Fibroblast of skin of scalp (primary cell): ENCODE measurements at places on chromosomes 12 and 14.

DNA sequence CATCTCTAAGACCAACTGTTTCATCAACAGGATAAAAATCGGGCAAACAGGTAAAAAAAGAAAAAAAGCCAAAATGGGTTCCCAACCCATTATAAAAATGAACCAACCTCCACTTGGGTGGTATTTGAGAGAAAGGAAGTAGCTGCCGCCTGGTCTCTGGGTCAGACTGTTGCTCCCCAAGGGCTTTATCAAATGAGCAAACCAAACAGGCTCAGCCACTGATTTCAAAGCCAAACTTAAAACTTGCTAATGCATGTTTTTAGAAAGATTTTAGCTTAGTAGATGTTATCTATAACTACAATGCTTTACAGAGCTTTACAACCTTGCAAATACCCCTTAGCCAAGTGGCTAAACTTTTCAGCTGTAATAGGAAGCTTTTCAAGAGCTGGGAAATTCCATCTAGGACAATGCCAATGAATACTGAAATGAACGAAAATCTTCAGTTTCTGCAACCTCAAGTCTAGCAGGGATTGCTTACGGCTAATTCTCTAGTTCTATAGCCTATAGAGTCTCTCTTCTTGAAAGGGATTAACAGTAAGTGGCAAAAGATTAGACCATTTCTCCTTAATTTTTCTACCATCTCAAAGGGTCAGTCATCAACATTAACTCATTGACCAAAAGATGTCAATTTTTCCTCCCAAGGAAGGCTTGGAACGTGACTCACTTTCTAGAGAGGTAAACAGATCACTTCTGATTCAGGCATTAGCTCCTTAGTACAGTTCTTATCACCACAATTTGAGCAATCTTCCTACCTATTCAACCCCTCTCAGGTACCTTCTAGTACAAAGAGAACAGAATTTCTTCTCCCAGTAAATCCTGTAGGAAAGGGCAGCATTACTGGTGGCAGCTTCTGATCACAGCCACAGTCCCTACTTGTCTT, 4.2 kb downstream of the PPM1H start:
- DNase-seq: no peak

- peak; percentile 66 for DNase-seq
These were observed 98.1 kb downstream of the DDHD1 start for GRCh38 chr14:53055003-53055402.

DNA sequence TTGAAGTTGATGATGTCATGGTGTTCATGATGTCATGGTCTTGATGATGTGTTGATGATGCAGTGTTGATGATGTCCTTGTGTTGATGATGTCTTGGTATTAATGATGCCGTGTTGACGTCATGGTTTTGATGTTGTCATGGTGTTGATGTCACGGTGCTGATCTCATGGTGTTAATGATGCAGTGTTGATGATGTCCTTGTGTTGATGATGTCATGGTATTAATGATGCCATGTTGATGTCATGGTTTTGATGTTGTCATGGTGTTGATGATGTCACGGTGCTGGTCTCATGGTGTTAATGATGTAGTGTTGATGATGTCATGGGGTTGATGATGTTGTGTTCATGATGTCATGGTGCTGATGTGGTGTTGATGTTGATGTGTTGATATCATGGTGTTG, 48.0 kb upstream of the RIMBP2 start:
- DNase-seq: peak; percentile 17

GRCh38 chr12:63897931-63898330, 53.4 kb downstream of the SRGAP1 start:
- DNase-seq: peak; percentile 64

- no peak for DNase-seq
These were observed 710.1 kb upstream of the STXBP6 start for GRCh38 chr14:25759920-25760655.

DNA sequence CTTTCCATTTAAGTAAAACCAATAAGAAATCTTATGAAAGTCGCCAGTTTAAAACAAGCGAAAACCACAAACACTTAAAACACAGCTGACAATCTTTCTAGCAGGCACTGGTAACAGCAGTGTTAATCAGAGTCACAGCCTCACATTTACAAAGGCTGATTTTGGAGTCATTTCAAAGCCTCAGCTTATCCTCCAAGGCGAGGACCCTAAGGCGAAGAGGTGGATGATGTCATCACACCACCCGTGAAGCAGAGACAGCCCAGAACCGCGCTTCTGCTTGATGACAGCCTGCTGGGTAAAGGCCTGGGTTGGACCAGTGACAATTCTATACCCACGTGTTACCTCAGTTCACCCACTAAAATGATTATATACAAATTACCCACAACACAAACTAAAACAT, 10.1 kb downstream of the GOLGA3 start:
- DNase-seq: no peak

DNA sequence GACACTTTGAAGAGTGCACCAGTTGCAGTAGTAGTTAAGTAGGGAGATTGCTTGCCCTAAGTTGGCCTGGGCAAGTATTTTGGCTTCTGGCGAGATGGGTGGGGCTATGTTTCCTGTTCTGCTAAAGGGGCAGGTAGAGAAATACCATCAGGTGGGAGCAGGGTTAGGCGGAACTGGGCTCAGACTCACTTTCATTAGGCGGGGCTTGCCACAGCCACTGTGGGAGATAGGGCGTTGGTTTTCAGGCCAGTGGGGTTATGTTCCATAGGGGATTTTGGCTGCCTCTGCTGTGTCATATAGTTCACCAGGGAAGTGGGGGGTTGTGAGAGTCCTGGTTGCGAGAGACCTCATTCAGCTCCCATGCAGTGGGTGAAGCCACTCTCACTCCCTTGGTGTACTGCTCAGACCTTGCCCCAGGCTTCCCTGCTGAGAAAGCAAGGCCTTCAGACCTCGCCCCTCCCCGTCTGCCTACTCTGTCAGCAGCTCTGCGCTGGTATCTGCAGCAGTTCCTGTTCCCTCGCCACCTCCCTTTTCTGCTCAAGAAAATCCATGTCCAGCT, 43.3 kb downstream of the AEBP2 start:
- no peak for DNase-seq

- DNase-seq: peak; percentile 22
These were observed 296.3 kb downstream of the CCDC91 start for GRCh38 chr12:28486521-28486920.

DNA sequence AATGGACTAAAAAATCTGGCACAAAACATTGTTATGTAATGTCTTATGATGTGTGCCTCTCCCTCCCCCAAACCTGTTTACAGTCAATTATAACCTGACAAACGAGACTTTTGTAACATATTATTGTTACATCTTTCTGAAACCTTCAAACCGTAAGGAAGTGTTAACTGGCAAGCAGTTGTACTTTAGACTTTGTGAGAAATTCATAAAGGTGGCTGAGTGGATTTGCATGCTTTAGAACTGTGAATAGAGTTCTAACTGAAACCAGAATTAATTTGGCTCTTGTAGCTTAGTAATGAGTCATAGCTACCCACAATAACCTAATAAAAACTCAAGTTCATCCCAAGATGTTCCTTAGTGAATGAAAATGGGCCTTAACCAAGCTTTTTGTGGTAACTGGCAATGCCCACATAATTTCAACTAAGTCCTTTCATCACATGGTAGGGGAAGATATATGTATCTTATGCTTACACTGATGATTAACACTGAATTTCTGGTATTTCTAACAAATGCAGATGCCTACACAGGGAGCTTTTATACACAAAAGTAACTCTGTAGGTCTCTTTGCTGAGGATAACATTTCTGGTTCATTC, 29.7 kb downstream of the RAD9B start:
- peak; percentile 60 for DNase-seq

- no peak for DNase-seq
These were observed 63.1 kb downstream of the LRRC9 start for GRCh38 chr14:59983048-59983447.

GRCh38 chr12:12636641-12637040, 25.0 kb downstream of the CREBL2 start:
- no peak for DNase-seq

- no peak for DNase-seq
These were observed 20.5 kb downstream of the UBC start for GRCh38 chr12:124893792-124894516.

DNA sequence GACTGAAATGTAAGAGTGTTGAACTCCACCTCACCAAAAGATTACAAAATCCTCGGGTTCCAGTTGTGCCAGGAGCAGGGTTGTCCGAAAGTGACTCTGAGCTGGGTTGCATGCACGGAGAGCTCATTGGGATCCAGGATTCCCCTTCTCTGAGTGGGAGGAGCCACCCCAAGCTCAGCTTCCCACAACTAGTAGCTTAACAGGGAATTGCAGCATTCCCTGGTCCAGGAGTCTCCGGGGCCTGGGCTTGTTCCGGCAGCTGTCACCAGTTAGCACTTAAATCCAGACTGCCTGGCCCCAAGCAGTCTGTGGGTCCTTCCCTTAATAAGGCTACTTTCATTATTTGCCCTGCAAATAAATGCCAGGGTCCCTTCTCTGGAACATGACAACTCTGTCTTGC, 50.1 kb downstream of the CD9 start:
- DNase-seq: peak; percentile 21

DNA sequence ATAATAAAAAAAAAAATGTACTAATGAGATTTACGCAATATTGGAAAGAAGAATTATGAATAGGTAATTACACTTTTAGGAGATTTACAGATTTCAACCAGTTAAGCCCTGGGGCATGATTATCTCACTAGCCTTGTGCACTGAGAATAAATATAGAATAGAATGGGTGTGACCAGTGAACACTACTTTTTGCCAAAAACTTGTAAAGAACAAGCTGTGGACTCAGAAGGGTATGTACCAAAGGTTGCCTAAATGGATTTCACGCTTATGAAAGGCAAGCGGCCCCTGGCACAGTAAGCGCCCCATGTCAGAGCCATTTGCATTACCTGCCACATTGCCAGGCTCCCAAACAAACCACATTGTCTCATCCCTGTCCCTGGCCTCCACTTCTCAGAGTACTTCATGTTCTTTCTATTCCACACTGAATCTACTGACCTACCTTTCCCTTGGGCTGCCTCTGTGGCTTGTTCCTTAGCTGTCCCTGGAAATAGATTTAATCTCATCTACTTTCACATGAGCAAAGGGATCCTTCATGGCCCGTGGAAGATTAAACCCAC, 170.6 kb upstream of the DIO2 start:
- DNase-seq: no peak

GRCh38 chr12:90816353-90817089, 138.5 kb downstream of the CCER1 start:
- peak; percentile 21 for DNase-seq

DNA sequence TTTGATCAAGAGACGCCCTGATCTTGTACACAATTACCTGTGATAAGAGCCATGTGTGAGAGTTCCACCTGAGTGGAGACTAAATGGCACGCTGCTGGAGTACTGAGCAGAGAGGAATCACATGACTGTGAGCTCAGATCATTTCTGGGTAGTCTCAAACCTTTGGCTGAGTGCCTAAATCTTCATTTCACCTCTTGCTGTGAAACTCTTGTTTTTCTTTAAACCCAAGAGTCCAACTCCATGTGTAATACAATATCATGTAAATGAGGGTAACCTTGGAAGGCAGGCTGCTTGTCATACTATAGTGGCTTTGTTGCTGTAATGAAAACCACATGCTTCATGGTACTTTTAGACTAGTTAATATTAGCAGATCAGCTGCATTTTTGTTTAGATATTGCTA, 156.9 kb downstream of the CAND1 start:
- DNase-seq: peak; percentile 96

GRCh38 chr12:110993434-110993833, 73.1 kb upstream of the MYL2 start:
- DNase-seq: no peak

DNA sequence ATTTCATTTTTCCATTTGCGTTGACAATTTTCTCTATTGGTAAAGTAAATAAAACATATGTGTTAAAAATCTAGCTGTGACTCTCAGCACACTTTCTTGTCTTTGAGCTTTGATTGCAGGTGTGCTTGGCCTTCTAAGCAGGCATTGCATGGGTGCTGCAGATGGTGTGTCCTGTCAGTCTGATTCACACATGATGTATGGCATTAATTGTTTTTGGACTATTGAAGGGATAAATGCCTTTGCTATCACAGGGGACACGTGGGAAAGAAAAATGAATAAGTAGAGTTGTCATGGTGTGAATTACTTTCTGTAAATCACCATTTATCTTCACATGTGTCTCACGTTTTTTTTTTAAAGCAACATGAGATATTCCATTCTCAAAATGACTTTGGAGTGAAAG, 211.3 kb upstream of the NAV3 start:
- DNase-seq: no peak
